ENCODE measurements at places on chromosomes 7 and 10.

DNA sequence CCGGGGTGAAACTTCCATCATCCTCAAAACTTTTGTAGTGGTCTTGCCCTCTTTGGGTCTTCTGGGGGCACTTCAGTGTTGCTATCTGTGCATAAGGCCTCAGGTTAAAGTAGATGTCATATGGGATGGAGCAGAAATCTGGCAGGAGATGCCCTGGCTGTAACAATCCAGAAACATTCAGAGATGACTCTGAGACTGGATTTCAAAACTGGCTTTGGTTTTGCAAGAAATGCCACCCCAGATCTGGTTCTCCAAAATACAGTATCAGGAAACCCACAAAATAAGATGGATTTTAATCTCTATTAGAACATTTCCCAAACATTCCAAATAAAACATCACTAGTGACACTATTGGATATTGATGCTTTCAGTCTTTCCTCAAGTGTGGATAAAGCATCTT is 191.5 kb downstream of the REEP3 start:
- no peak for DNase-seq

- DNase-seq, result no peak
These were observed 157.2 kb upstream of the TNRC18 start for GRCh38 chr7:5580714-5581395.

DNA sequence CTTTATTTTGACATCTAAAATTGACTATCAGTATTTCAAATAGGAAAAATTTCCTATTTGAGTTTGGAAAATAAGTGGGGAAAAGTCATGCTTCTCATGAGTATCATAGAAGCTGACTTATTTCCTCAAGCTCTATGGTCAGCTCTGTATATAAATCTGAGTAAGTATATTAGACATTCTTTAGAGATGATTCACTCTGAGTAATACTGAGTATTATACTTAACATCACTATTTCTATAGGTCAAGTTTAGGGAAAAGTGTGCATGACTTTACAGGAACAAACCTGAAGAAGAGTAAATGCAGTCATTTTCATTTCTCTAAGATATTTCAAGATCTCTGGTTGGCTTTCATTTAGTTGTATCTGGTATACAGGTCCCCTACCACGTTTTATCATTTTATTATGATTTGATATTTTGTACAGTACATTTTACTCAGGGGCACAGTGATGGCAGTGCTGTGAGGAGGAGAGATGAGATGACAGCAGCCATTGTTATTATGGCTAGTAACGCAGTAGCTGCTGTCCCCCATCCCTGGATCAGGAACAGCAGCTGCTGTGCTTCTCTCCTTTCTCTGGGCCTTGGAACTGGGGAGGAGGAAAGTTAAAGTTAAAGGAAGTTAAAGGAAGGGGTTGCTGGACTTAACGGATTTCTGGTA is 15.2 kb downstream of the SND1 start:
- DNase-seq, result no peak

GRCh38 chr10:78190051-78190825 is 156.6 kb downstream of the RPS24 start:
- DNase-seq, result no peak

- no peak for DNase-seq
These were observed 1.6 kb downstream of the FEZF1 start for GRCh38 chr7:122302761-122303530.

DNA sequence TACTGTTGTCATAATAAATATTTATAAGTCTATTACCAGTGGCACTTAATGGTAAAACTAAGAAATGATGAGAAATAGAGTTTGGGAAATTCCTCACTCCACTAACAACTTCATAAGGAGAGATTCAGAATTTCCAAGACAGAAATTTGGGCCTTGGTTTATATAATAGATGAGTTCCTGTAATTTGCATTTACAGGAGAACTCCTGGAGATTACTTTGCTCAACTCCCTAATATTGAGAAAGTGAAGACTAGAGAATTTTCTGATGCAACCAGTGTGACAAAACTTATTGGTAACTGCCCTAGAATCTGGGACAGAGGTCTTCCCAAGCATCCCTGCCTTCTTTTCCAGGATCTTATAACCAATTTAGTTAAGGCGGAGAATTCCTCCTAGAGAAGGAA is 49.1 kb upstream of the GSAP start:
- no peak for DNase-seq

DNA sequence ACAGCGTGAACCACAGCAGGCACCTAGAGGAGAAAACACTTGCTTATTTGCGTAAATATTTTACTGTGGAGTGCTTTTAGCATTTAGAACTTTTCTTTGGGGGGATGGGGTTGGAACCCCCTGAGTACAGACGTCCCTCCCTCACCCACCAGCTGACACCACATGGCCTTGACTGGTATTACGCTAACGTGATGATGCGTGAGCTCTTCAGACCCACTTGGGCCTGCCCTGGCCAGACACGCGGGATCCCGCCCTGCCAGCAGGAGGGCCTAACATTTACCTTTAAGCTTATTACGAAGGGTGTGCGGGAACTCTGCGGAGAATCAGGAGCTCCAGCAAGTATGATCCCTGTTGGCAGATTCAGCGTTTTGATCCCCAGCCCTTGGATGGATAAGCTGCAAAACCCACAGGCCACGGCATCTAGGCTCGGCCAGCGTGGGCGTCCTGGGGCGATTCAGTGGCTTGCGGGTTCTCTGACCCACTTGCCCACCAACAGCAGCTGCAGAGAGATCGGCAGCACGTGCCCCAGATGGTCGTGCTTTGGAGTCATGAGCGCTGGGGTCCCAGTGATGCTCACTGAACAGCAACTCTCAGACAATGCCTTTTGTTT is 545.5 kb upstream of the FOXK1 start:
- no peak for DNase-seq

DNA sequence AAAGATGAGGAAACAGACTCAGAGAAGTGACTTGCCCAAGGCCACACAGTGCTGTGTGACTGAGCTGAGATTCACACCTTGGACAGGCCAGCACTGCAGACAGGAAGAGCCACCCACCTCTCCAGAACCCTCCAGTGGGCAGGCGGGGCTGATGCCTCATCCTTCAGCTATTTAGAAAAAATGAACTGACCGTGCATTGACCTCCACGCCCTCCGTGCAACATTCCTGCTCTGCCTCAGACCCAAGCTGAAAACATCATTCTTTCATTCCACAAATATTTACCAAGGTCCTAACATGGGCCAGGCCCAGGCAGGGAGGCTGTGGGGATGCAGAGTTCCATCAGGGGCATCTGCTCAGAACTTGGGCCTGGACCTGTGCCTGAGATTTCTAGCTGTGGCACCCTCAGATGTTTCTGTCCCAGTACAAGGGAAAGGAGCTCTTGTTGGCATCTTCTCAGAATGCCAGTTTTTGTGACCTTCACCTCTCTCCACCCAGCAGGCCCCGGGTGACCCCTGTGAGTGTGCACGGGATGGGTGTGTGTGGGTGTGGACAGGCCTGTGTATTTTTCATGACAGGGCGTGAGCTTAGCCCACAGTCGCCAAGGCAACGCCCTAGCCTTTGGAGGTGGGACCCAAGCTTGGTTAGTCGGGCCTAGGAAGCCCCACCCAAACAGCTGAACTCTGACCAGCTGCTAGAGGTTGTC is 6.5 kb downstream of the VSIR start:
- no peak for DNase-seq

DNA sequence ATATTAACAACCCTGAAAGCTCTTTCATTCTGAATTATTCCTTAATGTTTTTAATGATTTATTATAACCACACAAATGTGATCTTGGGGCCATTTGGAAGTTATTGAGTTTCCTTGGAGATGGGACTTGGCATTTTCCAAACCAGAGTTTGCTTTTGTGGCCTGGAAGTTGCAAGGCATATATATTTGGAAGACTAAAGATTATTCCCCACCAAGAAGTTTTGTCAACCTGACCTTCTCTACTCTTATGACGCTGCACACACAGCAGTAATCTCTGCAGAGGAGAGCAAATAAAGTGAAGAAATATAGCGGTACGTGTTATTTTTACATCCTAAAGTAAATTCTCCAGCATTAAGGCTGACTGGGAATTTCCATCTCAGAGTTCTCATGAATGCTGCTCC is 397.0 kb downstream of the LRMDA start:
- no peak for DNase-seq

GRCh38 chr7:140229101-140229525 is 52.3 kb upstream of the KDM7A start:
- no peak for DNase-seq

DNA sequence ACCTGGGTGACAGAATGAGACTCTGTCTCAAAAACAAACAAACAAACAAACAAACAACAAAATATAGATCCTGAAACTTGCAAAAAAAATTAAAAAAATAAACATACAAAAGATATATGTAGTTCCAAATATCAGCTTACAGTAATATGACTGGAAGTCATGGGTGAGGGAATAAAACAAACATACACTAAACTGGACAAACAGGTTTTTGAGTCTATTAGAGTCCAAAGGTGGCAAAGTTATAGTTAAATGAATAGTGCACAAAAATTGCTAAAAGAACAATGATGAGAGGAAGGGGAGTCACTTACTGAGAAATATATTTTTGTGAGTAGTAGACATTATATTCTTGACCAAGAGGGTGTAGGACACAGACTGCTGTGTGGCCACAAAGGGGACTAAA is 16.7 kb upstream of the RSBN1L start:
- DNase-seq, result no peak

DNA sequence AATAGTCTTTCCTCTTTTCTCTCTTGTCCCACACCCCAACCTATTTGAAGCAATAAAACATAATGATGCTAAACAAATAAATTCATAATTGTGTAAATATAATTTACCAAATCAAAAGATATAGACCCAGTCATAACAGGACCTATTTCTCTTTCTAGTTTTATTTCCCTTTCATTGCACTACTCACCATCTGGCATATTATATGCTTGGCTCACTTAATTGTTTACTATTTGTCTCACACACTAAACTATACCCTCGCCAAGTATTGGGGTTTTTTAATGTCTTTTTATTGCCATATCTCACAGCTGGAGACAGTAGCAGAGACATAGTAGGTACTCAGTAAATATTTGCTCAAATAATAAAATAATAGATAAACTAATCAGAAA is 597.5 kb upstream of the PCDH15 start:
- no peak for DNase-seq

GRCh38 chr10:101560298-101561067 is 27.6 kb downstream of the POLL start:
- DNase-seq, result no peak

- DNase-seq, result no peak
These were observed 45.4 kb upstream of the MBL2 start for GRCh38 chr10:52818019-52818418.

- DNase-seq, result no peak
These were observed 739.0 kb upstream of the GALNT17 start for GRCh38 chr7:70392877-70393435.

DNA sequence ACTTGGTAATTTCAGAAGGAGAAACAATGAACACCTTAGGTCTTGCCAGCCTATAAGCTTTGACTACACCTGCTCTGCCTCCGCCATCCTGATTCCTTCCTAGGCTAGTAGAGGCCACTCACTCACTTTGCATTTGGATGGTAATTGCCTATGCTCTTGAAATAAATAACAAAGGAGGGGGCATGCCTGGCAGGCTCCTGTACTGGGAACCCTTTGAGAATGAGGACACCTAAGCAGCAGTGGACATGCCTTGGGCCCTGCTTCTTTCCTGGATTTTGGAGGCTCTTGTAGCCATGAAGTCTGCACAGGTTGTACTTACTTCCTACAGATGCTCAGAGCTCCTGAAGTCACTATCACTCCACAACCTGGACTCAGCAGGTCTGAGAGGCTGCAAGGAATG is 65.8 kb downstream of the BLNK start:
- DNase-seq, result no peak

DNA sequence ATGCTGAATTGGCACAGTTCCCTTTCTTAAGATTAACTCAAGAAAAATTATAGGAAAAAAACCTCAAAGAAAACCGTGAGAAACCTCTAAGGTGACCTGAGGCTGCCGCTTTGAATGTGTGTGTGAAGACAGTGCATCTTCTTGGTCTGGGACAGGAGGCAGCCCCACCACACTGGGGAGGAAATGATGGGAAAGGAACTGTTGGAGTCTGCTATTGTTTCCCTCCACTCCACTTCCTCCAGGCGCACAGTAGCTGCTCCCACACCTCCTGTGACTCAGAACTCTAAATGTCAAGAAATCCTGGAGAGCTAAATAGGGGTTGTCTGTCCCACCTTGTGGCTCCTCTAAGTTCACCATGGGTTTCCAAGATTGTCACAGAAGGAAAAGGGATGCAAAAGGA is 179.4 kb downstream of the PDE1C start:
- DNase-seq, result no peak

DNA sequence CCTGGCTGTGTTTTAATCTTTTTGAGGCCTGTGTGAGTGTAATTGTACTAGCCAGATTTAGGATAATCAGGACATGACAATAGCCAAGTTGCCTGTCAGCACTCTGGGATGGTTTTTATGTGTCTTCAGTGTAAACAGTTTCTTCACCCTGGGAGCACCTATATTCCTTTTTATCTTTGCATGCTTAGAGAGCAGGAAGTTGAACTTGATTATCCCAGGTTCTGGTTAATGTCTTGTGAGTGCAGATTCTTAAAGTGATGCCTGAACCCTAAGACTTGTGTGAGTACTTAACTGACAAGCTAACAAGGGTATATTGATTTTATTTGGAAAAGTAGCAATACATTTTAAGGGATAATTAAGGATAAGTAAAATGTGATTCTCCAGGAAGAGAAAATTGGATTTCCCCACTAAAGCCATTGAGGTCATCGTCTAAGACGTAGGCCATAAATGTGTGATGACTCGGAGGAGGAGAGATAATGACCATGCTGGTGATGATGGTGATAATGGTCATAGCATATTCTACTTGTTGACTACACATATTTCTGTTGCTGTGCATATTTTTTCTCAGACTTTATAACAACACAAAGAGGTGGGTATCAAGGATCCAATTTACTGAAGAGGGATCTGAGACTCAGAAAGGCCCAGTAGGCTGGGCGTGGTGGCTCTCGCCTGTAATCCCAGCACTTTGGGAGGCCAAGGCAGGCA is 234.7 kb downstream of the CAMK1D start:
- no peak for DNase-seq

GRCh38 chr10:116608686-116609594 is 11.8 kb upstream of the PNLIPRP2 start:
- DNase-seq, result no peak

GRCh38 chr7:12888717-12889116 is 201.3 kb downstream of the ARL4A start:
- DNase-seq, result no peak

DNA sequence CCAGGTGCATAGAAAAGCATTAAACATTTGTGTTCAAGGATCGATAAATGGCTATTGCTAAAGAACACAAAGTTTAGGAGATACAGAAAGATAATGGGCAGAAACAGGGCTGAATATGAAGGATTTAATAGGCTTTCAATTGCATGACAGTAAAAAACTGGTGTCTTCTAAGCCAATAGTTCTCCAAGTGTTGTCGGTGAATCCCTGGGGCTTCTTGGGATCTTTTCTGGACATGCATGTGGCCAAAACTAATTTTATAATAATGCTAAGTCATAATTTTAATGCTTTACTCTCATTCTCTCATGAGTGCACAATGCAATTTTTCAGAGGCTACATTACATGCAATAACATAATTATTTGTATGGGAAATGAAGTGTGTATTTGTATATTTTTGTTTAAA is 521.1 kb upstream of the ANKRD30A start:
- no peak for DNase-seq

GRCh38 chr7:106717254-106717954 is 56.4 kb upstream of the CCDC71L start:
- DNase-seq, result no peak

Measured in stimulated activated CD4-positive, alpha-beta T cell treated with anti-CD3 and anti-CD28 coated beads, Interleukin-12 subunit alpha, Interleukin-12 subunit beta, amount 100 ng/mL, for 48 hours (primary cell).